NK-92 treated with Interleukin-12 subunit alpha and Interleukin-12 subunit beta, amount 100 ng/mL, for 24 hours (cell line): ENCODE measurements at places on chromosomes 4 and X.

DNA sequence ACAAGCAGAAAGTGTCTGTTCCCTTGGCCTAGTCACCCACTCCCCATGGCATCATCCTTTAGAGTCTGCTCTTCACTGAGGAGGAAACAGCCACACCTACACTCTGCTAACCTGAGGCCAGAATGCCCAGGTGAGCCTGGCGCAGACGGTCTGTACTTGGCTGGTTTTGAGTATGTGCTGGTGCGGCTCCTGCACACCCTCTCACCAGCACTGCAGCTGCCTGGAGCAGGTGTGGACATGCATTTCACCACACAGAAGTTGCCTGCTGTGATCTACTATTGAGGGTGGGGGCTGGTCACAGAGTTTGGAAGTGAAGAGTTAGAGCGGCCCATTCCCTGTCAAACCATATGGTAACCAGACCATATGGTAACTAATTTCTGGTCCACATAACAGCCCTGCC lies 39.5 kb downstream of the KANTR start:
- no peak for DNase-seq

GRCh38 chr4:184148738-184149637 lies 68.7 kb downstream of the ENPP6 start:
- no peak for DNase-seq

- no peak for DNase-seq
These were observed 10.9 kb upstream of the ASMTL start for GRCh38 chrX:1463581-1463980.

- no peak for DNase-seq
These were observed 30.2 kb upstream of the PLCXD1 start for GRCh38 chrX:250965-251364.

DNA sequence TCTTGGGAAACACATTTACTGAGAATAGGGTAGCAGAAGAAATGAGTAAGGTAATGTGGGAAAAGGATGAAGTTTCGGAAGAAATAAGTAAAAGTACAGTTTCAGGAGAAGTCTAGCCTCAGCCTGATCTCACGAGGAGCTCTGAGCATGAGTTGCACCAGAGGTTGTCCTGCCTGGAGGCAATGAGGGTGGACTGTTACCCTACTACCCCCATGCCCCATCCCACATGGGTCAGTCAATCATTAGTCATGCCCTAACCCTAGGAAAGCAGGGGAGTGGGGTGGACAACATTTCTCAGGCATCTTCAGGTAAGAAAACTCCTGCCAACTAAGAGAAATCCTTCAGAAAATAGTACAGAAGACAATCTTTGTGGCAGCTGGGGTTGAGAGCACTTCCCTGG lies 35.1 kb downstream of the HS3ST1 start:
- no peak for DNase-seq

GRCh38 chr4:25129917-25130316 lies 30.3 kb downstream of the SEPSECS start:
- no peak for DNase-seq

DNA sequence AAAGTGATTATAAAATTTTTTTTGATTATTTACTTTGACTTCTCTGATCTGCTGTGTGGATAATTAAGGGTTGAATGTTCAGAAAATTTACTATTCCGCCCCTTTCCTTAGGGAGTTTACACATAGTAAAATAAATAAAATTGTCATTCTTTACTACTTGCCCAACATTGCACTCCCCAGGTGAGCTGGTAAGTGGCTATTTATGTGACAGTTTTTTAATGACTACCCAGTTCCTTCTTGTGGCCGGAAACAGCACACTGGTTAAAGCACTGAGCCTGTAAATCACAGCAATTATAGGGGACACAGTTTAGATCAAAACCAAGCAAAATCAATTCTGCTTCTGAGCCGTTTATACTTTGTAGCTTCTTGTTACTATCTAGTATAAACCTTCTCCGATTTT lies 158.1 kb downstream of the FHIP1A start:
- no peak for DNase-seq
